Effector memory CD8-positive, alpha-beta T cell (primary cell): ENCODE measurements at places on chromosomes 1 and 21.

DNA sequence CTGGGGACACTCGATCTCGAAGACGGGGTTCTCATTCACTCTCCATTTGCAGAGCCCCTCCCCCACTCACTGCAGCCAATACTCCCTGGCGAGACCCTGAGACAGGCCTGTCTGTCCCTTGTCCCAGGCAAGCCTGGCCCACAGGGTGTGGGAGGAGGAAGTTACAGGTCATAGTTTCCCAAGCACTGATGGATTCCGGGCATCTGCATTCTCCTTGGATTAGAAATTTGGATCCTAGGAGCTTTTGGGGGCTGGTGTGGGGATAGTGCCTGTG is 11.3 kb downstream of the WNT3A start:
- peaks cover 3% of the 10 kb centered on the region for H3K36me3 ChIP-seq
- no peak overlapping the region for H3K27ac ChIP-seq
- no peaks in the 10 kb centered on the region for H3K4me1 ChIP-seq
- H3K4me3 ChIP-seq: no peak overlapping the region
- peaks cover 6% of the 10 kb centered on the region for H3K27me3 ChIP-seq
- DNase-seq: no peak

DNA sequence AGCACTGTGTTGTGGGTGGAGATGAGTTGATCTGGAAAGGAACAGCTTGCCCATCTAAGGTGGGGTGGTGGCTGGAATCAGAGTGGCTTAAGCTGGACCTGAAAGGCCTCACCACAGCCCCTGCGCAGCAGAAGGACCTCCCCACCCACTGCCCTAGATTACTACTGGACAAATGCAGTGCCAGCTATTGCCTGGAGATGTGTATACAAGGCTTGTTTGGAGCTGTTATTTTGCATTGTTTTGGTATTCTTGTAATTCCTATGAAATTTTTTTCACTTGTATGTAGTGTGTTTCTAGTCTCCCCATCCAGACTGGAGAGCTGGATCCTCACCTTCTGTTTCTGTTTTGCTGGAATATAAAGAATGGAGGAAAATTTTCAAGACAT is 1.3 kb upstream of the SLC30A1 start:
- peaks cover 11% of the 10 kb centered on the region for H3K36me3 ChIP-seq
- peak overlapping the region; percentile 91 for H3K4me3 ChIP-seq
- H3K27me3 ChIP-seq: no peaks in the 10 kb centered on the region
- no peak for DNase-seq
- peaks cover 29% of the 10 kb centered on the region for H3K4me1 ChIP-seq
- peak overlapping the region; percentile 59 for H3K27ac ChIP-seq

GRCh38 chr1:19311503-19311930 is 427 bp downstream of the AKR7A2 start:
- H3K4me3 ChIP-seq: peak overlapping the region; percentile 90
- no peak for DNase-seq
- H3K4me1 ChIP-seq: peaks cover 40% of the 10 kb centered on the region
- H3K27ac ChIP-seq: peak overlapping the region; percentile 67
- peaks cover 29% of the 10 kb centered on the region for H3K36me3 ChIP-seq

GRCh38 chr1:166876540-166876838 is 425 bp upstream of the TADA1 start:
- no peaks in the 10 kb centered on the region for H3K27me3 ChIP-seq
- peak overlapping the region; percentile 87 for H3K4me3 ChIP-seq
- peak overlapping the region; percentile 92 for H3K27ac ChIP-seq
- peaks cover 13% of the 10 kb centered on the region for H3K36me3 ChIP-seq
- H3K4me1 ChIP-seq: peaks cover 20% of the 10 kb centered on the region
- no peak for DNase-seq

- H3K36me3 ChIP-seq: no peaks in the 10 kb centered on the region
- H3K4me1 ChIP-seq: no peaks in the 10 kb centered on the region
- H3K27ac ChIP-seq: no peak overlapping the region
- H3K27me3 ChIP-seq: no peaks in the 10 kb centered on the region
- no peak for DNase-seq
Measured at GRCh38 chr1:96559707-96560596, 161.6 kb upstream of the PTBP2 start.

- H3K4me1 ChIP-seq: peaks cover 55% of the 10 kb centered on the region
- H3K27me3 ChIP-seq: no peaks in the 10 kb centered on the region
- peaks cover 77% of the 10 kb centered on the region for H3K36me3 ChIP-seq
- H3K4me3 ChIP-seq: peak overlapping the region; percentile 79
Measured at GRCh38 chr1:32256473-32257226, 5.6 kb downstream of the LCK start.

GRCh38 chr1:225710804-225711203 is 57.9 kb upstream of the ENAH start:
- no peaks in the 10 kb centered on the region for H3K4me1 ChIP-seq
- no peak overlapping the region for H3K27ac ChIP-seq
- H3K27me3 ChIP-seq: peaks cover 8% of the 10 kb centered on the region

DNA sequence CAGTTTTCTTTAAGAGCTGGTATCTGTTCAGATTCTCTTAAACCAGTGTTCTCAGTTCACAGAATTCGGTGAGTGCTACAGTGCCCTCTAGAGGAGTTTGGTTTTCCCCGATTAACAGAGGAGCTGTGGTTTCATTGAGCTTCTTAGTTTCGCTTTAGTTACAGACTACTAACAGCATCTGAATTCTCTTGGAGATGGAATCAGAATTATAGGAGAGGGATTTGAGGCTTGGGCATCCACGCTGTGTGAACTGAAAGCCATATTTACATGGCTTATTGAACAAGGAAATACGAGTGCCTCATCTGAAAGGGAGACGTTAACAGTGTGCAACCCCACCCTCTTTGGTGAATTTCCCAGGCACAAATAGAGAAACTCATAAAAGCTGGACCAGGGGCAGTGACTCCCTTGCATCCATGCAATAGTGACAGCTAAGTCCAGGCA is 202.0 kb downstream of the USH2A start:
- H3K4me1 ChIP-seq: no peaks in the 10 kb centered on the region
- H3K27me3 ChIP-seq: no peaks in the 10 kb centered on the region
- no peaks in the 10 kb centered on the region for H3K36me3 ChIP-seq
- no peak overlapping the region for H3K27ac ChIP-seq
- no peak overlapping the region for H3K4me3 ChIP-seq
- DNase-seq: no peak

DNA sequence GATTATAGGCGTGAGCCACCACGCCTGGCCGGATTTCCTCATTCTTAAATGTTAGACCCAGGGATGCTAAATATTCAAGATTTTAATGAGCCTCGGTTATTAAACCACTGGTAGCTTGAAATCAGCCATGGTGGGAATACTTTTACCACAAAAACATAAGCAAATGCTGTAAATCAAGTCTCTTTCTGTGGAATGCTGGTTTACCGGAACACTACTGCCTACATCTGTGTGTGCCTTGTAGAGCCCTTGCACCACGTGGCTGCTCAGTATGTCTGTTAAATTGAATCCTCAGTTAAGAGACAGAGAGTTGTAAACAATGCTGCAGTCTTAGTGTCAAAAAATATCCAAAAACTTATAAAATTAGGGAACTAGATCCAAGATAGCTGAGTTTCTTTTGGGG is 26.8 kb upstream of the CNN3 start:
- no peak overlapping the region for H3K4me3 ChIP-seq
- no peaks in the 10 kb centered on the region for H3K4me1 ChIP-seq

GRCh38 chr1:6788946-6789345 is 3.7 kb downstream of the CAMTA1 start:
- H3K4me3 ChIP-seq: no peak overlapping the region
- H3K27ac ChIP-seq: peak overlapping the region; percentile 54
- no peaks in the 10 kb centered on the region for H3K27me3 ChIP-seq
- peaks cover 32% of the 10 kb centered on the region for H3K36me3 ChIP-seq
- DNase-seq: no peak
- H3K4me1 ChIP-seq: peaks cover 41% of the 10 kb centered on the region

DNA sequence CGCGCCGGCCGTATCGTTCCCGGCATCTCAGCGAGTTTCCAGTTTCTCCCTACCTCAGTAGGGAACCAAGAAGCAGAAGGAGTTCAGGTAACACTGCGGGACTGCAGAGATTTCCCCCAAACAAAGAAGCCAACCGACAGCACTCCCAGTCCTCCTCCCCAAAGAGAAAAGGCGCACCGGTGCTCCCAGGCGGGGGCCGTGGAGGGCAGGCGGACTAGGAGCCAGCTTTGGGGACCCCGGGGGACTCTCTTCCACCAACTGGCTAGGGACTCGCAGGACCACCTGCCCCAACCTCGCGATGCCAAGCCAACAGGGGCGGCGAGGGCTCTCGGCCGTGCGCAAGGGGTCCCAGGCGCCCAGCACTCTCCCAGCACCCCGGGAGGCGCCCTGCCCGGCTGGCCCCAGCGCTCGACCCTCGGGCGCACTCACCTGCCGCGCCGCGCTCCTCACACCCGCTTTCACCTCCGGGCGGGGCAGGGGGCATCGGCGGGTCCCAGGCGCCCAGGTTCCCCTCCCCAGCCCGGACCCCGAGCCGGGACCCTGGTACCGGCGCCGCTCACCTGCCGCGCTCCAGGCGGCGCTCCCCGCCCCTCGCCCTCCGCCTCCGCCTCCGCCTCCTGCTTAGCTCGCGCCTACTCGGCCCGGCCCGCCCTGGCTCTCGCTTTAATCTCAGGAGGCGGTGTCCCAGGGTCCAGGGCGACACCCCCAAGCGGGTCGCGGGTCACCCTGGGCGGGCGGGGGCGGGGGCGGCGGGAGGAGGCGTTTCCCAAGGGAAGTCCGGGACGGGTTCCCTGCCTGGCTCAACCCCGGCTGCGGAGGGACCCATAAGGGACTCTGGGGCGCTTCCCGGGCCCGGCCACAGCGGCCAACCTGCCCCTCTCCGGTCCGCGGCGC is at the start of gene TMPRSS2:
TMPRSS2 (minus strand) TSS at position 638 of the 894 bp plus-strand sequence. CDS start 10,025 bp downstream, outside the sequence.
- H3K36me3 ChIP-seq: peaks cover 3% of the 10 kb centered on the region
- no peak for DNase-seq
- H3K4me1 ChIP-seq: peaks cover 3% of the 10 kb centered on the region
- peaks cover 40% of the 10 kb centered on the region for H3K27me3 ChIP-seq
- H3K27ac ChIP-seq: no peak within 1 kb of the TSS

- DNase-seq: no peak
- peak overlapping the region; percentile 83 for H3K4me3 ChIP-seq
- peaks cover 6% of the 10 kb centered on the region for H3K27me3 ChIP-seq
- H3K4me1 ChIP-seq: peaks cover 90% of the 10 kb centered on the region
Measured at GRCh38 chr1:111219557-111220286, 7.8 kb upstream of the CHI3L2 start.

- DNase-seq: no peak
- no peaks in the 10 kb centered on the region for H3K4me1 ChIP-seq
- peaks cover 6% of the 10 kb centered on the region for H3K36me3 ChIP-seq
- peaks cover 25% of the 10 kb centered on the region for H3K27me3 ChIP-seq
- no peak within 1 kb of the TSS for H3K27ac ChIP-seq
Measured at GRCh38 chr1:47023268-47024140, at the start of gene CYP4X1. Gene CYP4X1, plus strand, starts transcription at chr1:47023669. Its CDS starts 149 bp downstream, at chr1:47023818.

GRCh38 chr1:182699393-182700350 is 15.3 kb upstream of the RGS8 start:
- H3K27ac ChIP-seq: no peak overlapping the region
- H3K4me1 ChIP-seq: no peaks in the 10 kb centered on the region
- H3K27me3 ChIP-seq: peaks cover 17% of the 10 kb centered on the region
- no peak overlapping the region for H3K4me3 ChIP-seq
- DNase-seq: no peak

- peak; percentile 58 for DNase-seq
- H3K4me1 ChIP-seq: peaks cover 37% of the 10 kb centered on the region
- H3K36me3 ChIP-seq: peaks cover 9% of the 10 kb centered on the region
- peak overlapping the region; percentile 85 for H3K4me3 ChIP-seq
- no peaks in the 10 kb centered on the region for H3K27me3 ChIP-seq
- peak overlapping the region; percentile 97 for H3K27ac ChIP-seq
Measured at GRCh38 chr1:205440476-205441317, 15.1 kb downstream of the BLACAT1 start.

- H3K36me3 ChIP-seq: no peaks in the 10 kb centered on the region
- H3K4me1 ChIP-seq: no peaks in the 10 kb centered on the region
- H3K4me3 ChIP-seq: no peak overlapping the region
Measured at GRCh38 chr21:46012154-46012553, 30.6 kb downstream of the COL6A1 start.

DNA sequence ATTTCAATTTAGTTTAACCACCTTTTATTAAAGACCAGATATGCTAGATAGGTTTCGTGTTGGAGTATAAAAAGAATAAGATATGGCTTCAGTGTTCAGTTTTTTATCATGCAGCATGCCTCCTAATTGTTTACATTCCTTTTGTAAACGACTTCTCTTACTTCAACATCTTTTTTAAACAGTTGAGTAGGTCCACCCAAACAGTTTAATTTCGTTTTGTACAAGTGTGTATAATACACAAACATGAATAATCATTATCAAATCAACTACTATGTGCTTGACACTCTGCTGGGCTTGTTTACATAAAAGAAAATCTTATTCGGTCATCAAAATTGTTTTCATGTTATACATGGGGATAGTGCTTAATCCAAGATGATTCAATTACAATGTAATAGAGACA is 906.3 kb upstream of the ADGRL4 start:
- H3K36me3 ChIP-seq: peaks cover 3% of the 10 kb centered on the region
- DNase-seq: no peak
- H3K4me1 ChIP-seq: no peaks in the 10 kb centered on the region
- no peaks in the 10 kb centered on the region for H3K27me3 ChIP-seq
- H3K27ac ChIP-seq: no peak overlapping the region
- H3K4me3 ChIP-seq: no peak overlapping the region

GRCh38 chr1:209620487-209620884 is 31.7 kb downstream of the LAMB3 start:
- H3K4me1 ChIP-seq: peaks cover 10% of the 10 kb centered on the region

- H3K4me3 ChIP-seq: no peak overlapping the region
- no peak for DNase-seq
- H3K4me1 ChIP-seq: peaks cover 4% of the 10 kb centered on the region
- no peaks in the 10 kb centered on the region for H3K36me3 ChIP-seq
- H3K27me3 ChIP-seq: peaks cover 29% of the 10 kb centered on the region
Measured at GRCh38 chr1:156390469-156391365, 21.7 kb downstream of the RHBG start.

GRCh38 chr1:154749078-154749760 is 120.9 kb downstream of the KCNN3 start:
- H3K4me3 ChIP-seq: no peak overlapping the region
- no peaks in the 10 kb centered on the region for H3K36me3 ChIP-seq
- peaks cover 18% of the 10 kb centered on the region for H3K27me3 ChIP-seq
- no peak for DNase-seq
- H3K4me1 ChIP-seq: peaks cover 40% of the 10 kb centered on the region
- peak overlapping the region; percentile 63 for H3K27ac ChIP-seq

DNA sequence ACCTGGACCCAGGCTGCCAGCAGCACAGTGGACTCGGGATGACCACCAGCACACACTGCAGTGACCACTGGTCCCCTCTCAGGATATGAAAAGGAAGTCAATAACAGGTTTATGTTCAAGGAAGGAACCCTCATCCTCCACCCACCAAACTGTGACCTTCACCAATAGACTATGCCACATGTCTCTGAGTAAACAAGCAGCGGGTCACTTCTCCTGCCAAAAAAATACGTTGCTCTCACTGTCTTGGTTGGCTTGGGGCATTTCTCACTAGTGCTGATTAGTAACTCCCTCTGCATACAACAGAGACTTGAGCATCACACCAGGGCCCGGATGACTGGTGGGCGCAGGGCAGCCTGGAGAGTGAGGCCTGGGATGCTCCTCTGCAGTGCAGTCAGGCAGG is 25.9 kb downstream of the PARP1 start:
- no peak for DNase-seq
- H3K27ac ChIP-seq: no peak overlapping the region
- peaks cover 5% of the 10 kb centered on the region for H3K4me1 ChIP-seq
- H3K4me3 ChIP-seq: no peak overlapping the region
- peaks cover 85% of the 10 kb centered on the region for H3K36me3 ChIP-seq
- no peaks in the 10 kb centered on the region for H3K27me3 ChIP-seq

GRCh38 chr1:169151338-169151837 is 44.9 kb downstream of the ATP1B1 start:
- H3K4me3 ChIP-seq: no peak overlapping the region
- no peak overlapping the region for H3K27ac ChIP-seq
- H3K4me1 ChIP-seq: no peaks in the 10 kb centered on the region
- DNase-seq: no peak
